ENCODE measurements at places on chromosomes 1 and 21.

- no peak for DNase-seq
These were observed 8.7 kb downstream of the GNAT2 start for GRCh38 chr1:109610609-109611307.

GRCh38 chr1:1782399-1783221 is 4.3 kb upstream of the NADK start:
- peak; percentile 73 for DNase-seq

DNA sequence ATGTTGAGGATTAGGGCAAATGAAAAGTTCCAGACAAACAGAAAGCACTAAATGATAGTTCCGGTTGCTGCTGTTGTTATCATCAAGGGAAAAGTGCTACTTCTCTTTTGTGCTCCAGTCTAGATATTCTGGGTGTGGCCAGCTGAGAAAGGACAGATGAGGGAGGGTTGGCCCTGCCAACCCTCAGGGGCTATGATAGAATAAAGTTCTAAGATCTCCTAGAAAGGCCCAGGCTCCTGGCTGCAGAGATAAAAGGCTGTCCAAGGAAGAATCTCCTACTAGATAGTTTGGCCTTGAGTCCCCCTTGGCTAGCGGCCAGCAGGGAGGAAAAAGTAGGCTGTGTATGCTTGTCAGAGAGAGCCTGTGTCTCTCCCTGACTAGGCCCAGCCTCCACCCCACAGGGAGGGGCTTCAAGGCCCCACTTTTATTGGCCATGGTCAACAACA is 31.5 kb downstream of the RIMS3 start:
- no peak for DNase-seq

DNA sequence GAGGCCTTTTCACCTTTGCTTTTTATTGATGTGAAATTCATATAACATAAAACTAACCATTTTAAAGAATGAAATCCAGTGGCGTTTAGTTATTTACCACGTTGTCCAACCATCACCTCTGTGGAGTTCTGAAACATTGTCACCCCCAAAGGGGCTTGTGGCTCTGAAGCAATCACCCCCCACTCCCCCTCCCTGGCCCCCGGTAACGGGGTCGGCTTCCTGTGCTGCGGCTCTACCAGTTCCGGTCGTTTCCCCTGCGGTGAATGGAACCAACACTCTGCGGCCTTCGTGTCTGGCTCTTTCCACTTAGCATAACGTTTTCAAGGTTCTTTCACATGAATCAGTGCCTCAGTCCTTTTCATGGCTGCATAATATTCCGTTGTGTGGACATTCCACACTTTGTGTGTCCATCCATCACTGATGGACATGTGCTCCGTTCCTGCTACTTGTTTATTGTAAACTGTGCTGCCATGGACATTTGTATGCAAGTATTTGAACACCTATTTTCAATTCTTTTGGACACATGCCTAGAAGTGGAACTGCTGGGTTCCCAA is 1.8 kb upstream of the ISG15 start:
- no peak for DNase-seq

GRCh38 chr1:43465505-43466067 is 11.9 kb upstream of the HYI start:
- no peak for DNase-seq

GRCh38 chr1:88916883-88917282 is 25.5 kb upstream of the GTF2B start:
- DNase-seq = no peak

GRCh38 chr1:51421964-51422363 is 91.6 kb upstream of the TTC39A start:
- peak; percentile 10 for DNase-seq

DNA sequence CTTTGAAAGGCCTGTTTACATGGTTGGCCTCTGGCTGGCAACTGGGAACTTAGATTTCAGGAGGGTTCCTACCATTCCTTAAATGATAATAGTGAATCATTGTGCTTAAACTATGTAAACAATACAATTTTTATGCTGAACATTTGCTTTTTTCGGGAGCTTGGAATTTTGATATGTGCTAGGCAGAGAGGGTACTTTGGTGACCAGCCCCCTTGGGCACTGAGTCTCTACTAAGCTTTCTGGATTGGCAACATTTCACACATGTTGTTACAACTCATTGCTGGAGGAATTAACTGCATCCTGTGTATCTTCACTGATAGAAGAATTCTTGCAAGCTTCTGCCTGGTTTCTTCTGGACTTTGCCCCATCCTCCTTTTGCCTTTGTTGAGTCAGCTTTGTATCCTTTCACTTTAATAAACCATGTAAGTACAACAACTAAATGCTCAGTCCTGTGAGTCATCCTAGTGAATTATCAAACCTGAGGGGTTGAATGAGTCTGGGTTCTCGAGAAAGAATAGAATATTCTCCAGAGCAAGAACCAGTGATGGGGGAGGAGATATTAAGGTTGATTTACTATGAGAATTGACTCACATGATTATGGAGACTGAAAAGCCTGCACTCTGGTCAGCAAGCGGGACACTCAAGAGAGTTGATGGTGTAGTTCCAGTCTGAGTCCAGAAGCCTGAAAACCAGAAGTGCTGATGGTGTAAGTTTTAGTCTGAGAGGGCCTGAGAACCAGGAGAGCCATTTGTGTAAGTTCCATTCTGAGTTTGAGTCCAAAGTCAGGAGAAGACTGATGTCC is 3.1 kb upstream of the SLC16A4 start:
- DNase-seq = no peak

- DNase-seq = no peak
These were observed 2.1 kb downstream of the DHDDS start for GRCh38 chr1:26434161-26434752.

GRCh38 chr1:44237721-44238457 is 24.6 kb downstream of the DMAP1 start:
- peak; percentile 55 for DNase-seq

- no peak for DNase-seq
These were observed 19.5 kb downstream of the ATF3 start for GRCh38 chr1:212628046-212628445.

GRCh38 chr1:29379443-29380073 is 143.2 kb downstream of the PTPRU start:
- DNase-seq = peak; percentile 60

- DNase-seq = no peak
These were observed 32.1 kb downstream of the EXTL2 start for GRCh38 chr1:100862591-100862990.

- DNase-seq = peak; percentile 48
These were observed 65.5 kb downstream of the ACOT7 start for GRCh38 chr1:6328091-6328490.

- no peak for DNase-seq
These were observed 349.6 kb downstream of the PTBP2 start for GRCh38 chr1:97071173-97071572.

- no peak for DNase-seq
These were observed 157.8 kb upstream of the JUN start for GRCh38 chr1:58941471-58942289.

- peak; percentile 37 for DNase-seq
These were observed 18.7 kb downstream of the TFF3 start for GRCh38 chr21:42296501-42296900.

- DNase-seq = peak; percentile 94
These were observed 137.6 kb upstream of the SGIP1 start for GRCh38 chr1:66396212-66396890.

DNA sequence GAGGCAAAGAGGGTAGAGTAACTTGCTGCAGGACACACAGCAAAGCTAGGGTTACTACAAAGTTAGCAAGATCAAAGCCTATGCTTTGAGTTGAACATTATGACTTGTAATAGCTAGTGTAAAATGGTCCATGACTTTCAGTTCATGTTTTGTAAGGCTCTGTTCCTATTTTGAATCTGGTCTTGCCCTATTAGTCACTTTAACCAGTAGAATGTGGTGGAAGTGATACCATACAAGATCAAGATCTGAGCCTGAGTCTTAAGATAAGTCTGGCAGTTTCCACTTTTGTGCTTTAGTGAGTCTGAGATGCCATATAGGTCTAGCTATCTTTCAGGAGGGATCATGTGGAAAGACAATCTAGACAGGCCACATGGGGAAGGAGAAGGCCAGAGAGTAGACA is 282.1 kb upstream of the BRINP3 start:
- DNase-seq = no peak

- peak; percentile 83 for DNase-seq
These were observed 20.6 kb downstream of the NIBAN1 start for GRCh38 chr1:184953600-184954219.

DNA sequence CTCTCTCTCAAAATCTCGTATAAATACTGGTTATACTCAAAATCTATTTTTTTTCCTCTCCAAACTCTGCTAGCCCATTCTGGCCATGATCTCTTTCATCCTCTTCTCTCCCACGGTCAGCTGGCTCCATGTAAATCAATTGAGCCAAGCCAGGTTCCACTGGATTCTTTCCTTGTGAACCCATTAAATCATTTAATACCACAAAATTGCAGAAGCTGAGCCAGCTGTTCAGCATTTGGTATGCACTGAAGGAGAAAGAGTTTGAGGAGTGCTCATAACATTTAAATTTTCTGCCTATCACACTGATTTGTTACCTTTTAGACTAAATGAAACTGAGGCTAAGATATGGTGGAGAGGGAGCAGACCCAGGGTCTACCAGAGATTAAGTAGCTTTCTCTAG is 29.1 kb upstream of the TADA1 start:
- DNase-seq = no peak

DNA sequence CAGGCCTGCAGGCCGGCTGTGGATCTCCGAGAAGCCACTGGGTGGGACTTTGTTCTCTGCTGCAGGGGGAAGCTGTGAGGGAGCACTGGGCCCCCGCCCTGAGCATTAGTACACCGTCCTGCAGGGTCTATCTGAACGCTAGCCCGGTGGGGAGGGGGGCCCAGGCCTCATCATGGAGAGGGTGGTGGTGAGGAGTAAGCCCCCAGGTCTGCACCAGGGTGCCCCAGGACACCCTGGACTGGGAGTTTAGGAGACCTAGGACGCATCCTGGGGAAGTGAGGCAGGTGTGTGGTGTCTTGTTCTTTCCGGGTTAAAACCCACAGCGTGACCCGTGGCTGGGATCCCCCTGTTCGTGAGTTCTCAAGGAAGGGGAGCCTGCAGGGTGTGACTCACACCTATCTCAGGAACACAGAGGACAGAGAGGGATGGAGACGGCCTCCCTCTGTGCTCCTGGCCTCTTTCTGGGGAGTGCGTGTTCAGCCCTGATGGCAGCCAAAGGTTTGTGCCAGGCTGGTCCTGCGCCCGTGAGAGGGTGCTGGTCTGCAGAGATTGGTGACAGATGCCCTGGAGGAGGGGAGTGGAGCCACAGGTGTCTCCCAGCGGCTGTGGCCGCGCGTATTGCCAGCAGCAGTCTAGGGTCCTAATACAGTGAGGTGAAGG is 44.8 kb downstream of the AGPAT3 start:
- no peak for DNase-seq

DNA sequence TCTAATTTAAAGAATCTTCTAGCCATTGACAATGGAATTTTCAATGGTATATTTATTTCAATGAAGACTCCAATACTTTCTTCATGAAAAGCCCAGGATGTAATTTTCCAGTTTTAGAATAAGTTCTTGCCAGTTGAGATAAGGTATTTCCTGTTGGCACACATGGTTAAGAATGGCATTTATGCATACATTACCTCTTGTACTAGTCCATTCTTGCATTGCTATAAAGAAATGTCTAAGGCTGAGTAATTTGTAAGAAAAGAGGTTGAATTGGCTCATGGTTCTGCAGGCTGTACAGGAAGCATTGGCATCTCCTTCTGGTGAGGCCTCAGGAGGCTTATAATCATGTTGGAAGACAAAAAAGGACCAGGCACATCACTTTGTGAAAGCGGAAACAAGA is 1179.6 kb downstream of the AMY1C start:
- no peak for DNase-seq

- DNase-seq = peak; percentile 61
These were observed 759 bp downstream of the AHCTF1 start for GRCh38 chr1:246930830-246931548.

DNA sequence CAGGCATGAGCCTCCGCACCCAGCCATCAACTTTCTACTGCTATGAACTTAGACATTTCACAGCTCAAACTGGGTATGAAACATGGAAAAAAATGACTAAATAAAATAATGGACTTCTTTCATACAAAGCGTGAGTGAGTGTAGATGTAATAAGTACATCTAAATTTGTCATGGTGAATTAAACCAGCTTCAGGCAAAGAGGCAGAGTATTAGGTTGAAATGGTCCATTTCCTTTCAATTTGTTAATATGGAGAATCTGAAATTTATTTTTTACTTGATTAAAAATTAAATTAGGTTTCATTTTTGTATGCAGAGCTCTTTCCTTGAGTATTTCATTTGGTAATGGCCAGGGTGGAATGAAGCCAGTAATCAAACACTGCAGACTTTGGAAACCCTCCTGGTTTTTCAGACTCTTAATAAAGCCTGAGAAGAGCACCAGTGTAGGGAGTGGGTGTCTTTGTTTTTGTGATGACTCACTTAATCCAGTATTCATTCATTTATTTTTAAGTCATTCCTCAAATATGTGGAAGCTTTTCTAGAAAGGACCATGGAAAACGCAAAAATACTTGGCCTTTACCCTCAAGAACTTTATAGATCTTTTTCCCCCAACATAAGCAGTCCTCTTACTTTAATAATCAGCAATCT is 49.2 kb downstream of the ALG14 start:
- no peak for DNase-seq

- DNase-seq = no peak
These were observed 86.2 kb downstream of the LBR start for GRCh38 chr1:225341642-225342041.

DNA sequence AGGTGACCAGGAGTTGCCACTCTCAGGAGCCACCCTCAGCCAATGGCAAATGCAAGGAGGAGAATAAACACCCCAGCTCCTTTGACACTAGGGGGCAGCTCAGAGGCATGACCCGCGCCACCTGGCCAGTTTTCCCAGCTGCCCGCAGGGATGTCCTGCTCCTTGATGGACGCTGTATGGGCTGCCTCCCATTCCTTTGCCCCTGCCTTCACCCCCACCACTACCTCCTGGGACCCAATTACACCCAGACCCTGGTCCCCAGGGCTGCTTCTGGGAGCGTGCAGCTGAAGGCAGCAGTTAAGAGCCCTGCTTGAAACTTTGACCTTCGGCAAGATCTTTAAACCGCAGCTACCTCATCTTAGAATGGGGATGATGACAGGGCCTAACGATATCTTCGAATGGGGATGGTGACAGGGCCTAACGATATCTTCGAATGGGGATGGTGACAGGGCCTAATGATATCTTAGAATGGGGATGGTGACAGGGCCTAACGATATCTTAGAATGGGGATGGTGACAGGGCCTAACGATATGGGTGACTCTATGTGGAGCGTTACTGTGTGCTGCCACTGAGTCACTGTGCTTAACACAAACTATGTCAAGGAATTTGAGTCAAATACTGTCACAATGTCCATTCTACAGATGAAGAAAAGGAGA is 163.0 kb upstream of the KAZN start:
- no peak for DNase-seq

GRCh38 chr1:234062166-234062565 is 157.7 kb downstream of the SLC35F3 start:
- no peak for DNase-seq

DNA sequence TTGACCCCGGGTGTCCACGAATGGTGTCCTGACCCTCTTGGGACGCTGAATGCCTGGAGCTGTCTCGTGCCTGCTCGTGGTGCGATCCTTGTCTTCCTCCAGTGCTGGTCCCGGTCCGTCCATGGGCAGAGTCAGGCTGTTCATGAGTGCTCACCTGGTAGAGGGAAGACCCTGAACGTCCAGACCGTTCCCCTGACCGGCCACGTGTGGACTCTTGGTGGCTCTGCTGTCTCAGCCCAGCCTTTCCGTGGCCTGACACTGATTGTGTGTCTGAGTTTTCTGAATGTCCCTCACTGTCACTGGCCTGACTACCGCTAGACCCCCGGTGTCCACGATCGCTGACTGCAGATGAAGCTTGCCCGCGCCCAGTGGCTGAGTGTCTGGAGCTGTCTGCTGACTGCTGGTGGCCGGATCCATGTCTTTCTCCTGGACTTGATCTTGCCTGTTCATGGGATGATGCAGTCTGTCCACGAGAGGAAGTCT is 11.7 kb downstream of the FLG start:
- DNase-seq = no peak

- DNase-seq = no peak
These were observed 305.8 kb upstream of the ZP4 start for GRCh38 chr1:238196516-238196915.
